ENCODE measurements at places on chromosomes 1 and 21. TPM values are rescaled to one million over a fixed set of nuclear protein-coding genes. Genes with fewer than 3 reads are reported as not detected.

NTMT2 gene
- not detected for polyA plus RNA-seq

DNA sequence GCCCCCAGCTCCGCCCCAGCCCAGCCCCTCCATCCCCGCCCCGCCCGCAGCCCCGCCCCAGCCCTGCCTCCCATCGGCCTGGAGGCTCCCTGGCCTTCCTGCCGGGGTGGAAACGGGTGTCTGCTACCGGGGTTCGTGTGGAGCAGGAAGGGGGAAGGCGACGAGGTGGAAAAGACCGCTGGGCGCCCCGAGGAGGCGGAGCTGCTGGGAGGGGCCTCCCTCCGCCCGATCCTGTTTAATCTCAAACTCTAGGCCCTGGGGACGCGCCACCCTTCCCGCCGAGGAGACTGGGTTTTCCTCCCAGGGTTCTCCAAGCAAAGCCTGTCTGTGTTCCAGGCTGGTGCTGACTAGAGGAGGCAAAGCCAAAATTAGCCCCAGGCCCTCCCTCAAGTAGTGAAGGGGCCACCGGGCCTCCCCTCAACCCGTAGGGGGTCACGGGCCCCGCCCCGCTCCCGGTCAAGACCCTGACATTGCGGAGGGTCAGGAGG is 16.2 kb upstream of the TTLL10 start:
- peak; percentile 89 for DNase-seq

GRCh38 chr21:35646606-35647005 is 413.7 kb downstream of the SETD4 start:
- DNase-seq = no peak

GRCh38 chr1:11851180-11851579 is 3.6 kb upstream of the NPPA start:
- DNase-seq = no peak
